ENCODE measurements at places on chromosomes 3 and 15.

DNA sequence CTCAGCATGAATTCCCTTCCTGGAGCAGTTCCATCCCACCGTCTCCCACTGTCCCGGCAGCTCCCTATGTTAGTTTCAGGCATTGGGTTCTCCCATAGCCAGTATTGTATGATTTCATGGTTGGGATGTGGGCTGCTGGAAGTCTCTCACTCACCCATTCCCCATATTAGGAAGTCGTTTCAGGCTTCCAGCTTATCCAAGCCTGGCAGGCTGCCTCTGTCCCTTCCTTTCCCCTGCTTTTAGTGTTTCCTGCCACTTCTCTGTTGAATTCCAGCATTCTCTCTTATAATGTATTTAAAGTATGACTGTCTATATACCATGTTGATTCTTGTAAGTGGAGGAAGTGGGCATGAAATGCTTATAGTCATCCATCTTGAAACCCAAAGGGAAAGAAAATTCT lies 309.7 kb upstream of the RBMS3 start:
- no peak for DNase-seq

GRCh38 chr3:128152419-128153155 lies 694 bp upstream of the EEFSEC start:
- DNase-seq: no peak

- DNase-seq: no peak
Measured at GRCh38 chr15:84829428-84829827, 12.3 kb downstream of the ALPK3 start.

- no peak for DNase-seq
Measured at GRCh38 chr3:19107719-19108118, 40.6 kb upstream of the KCNH8 start.

GRCh38 chr3:38454884-38455638 lies 1.4 kb downstream of the ACVR2B start:
- DNase-seq: no peak

GRCh38 chr15:78790027-78790426 lies 21.2 kb downstream of the ADAMTS7 start:
- no peak for DNase-seq

- no peak for DNase-seq
Measured at GRCh38 chr15:79777916-79778315, 118.9 kb downstream of the MTHFS start.

DNA sequence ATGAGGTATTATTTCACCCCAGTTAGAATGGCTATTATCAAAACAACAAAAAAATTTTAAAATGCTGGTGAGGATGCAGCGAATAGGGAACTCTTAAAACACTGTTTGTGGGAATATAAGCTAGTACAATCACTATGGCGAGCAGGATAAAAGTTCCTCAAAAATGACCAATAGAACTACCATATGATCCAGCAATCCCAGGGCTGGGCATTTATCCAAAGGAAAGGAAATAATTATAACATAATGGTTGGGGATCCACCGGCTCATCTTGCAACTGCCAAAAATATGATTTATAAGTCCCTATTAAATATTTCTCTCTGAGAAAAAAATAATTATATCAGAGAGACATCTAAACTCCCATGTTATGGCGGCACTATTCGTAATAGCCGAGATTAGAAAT lies 127.6 kb upstream of the MME start:
- no peak for DNase-seq

GRCh38 chr15:83193721-83194120 lies 13.9 kb downstream of the HDGFL3 start:
- DNase-seq: no peak

Data from effector memory CD4-positive, alpha-beta T cell (primary cell).